ENCODE measurements at places on chromosomes 1 and 21. TPM values are rescaled to one million over a fixed set of nuclear protein-coding genes. Genes with fewer than 3 reads are reported as not detected.

DNA sequence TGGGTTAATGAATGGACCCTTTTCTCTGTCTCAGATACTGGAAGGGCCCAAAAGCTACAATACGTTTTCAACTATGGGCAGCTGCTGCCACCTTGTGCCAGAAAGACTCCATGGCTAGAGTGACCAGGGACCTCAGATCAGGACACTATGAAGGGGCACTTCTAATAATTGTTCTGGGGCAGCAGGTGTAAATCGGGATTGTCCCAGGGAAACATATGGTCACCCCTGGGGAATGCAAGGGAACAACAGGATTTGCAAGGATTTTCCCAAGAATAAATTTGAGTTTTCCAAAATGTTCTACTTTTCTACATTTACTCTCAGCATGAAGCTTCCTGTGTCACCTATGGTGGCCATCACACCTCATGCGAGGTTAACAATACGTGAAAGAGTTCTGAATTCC is 12.0 kb upstream of the FCAMR start:
- no peak overlapping the region for H3K27ac ChIP-seq
- H3K4me1 ChIP-seq: no peaks in the 10 kb centered on the region
- no peak overlapping the region for H3K4me3 ChIP-seq
- no peaks in the 10 kb centered on the region for H3K27me3 ChIP-seq
- no peak for DNase-seq
- H3K36me3 ChIP-seq: no peaks in the 10 kb centered on the region

GRCh38 chr21:30831194-30831765 is 1.7 kb upstream of the KRTAP7-1 start:
- DNase-seq: no peak
- H3K4me3 ChIP-seq: no peak overlapping the region
- no peak overlapping the region for H3K27ac ChIP-seq
- H3K27me3 ChIP-seq: no peaks in the 10 kb centered on the region
- no peaks in the 10 kb centered on the region for H3K4me1 ChIP-seq

The CALML6 gene
- total RNA-seq: not detected

- H3K4me3 ChIP-seq: peak overlapping the region; percentile 9
- H3K27ac ChIP-seq: peak overlapping the region; percentile 97
- H3K27me3 ChIP-seq: no peaks in the 10 kb centered on the region
- peaks cover 5% of the 10 kb centered on the region for H3K36me3 ChIP-seq
- H3K4me1 ChIP-seq: peaks cover 66% of the 10 kb centered on the region
- no peak for DNase-seq
These were observed 4.1 kb downstream of the ZNF362 start for GRCh38 chr1:33260439-33260838.

GRCh38 chr1:59455206-59455605 is 158.3 kb downstream of the FGGY start:
- no peak for DNase-seq
- H3K4me3 ChIP-seq: no peak overlapping the region
- H3K36me3 ChIP-seq: no peaks in the 10 kb centered on the region
- H3K27me3 ChIP-seq: no peaks in the 10 kb centered on the region
- no peaks in the 10 kb centered on the region for H3K4me1 ChIP-seq

DNA sequence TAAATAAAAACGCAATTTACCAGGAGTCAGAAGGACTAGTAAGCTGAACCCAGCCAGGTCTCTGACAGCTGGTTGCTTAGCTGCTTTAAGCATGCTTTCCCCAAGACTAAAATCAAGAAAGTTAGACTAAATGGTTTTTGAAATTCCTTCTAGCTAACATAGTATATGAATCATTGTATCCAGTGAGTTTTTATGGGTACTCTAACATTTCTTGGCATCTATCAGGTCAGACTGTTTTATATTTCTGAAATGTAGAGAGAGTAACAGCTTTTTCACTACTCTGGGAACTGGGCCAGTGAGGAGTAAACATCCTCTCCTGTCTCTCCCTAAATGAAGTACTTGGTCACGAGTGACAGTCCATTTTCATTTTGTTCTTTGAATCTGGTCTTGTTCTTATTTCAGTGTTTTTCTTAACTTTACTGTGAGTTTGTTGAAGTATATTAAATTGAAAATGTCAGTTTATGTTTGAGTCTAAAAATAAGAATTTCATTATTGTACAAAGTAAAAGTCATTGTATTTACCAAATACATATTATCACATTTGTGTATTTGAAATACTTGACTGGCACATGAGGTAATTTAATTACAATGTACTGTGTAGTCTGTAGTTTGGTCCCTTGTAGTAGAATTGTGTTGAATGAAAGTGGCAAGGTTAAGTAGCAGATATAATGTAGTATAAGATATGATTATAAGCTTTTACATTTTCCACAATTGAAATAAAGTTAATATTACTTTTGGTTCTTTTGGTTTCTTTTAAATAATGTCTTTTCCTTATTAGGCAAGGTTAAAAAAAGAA is 47.6 kb downstream of the PKN2 start:
- peak overlapping the region; percentile 11 for H3K27ac ChIP-seq
- no peaks in the 10 kb centered on the region for H3K27me3 ChIP-seq
- peak overlapping the region; percentile 12 for H3K4me3 ChIP-seq
- H3K36me3 ChIP-seq: no peaks in the 10 kb centered on the region
- peaks cover 19% of the 10 kb centered on the region for H3K4me1 ChIP-seq

- no peak for DNase-seq
- no peaks in the 10 kb centered on the region for H3K27me3 ChIP-seq
- no peak overlapping the region for H3K27ac ChIP-seq
- H3K4me3 ChIP-seq: no peak overlapping the region
- no peaks in the 10 kb centered on the region for H3K4me1 ChIP-seq
These were observed 50.3 kb upstream of the CNIH3 start for GRCh38 chr1:224565611-224566406.

The GBP4 gene
- total RNA-seq: 6.6 TPM

DNA sequence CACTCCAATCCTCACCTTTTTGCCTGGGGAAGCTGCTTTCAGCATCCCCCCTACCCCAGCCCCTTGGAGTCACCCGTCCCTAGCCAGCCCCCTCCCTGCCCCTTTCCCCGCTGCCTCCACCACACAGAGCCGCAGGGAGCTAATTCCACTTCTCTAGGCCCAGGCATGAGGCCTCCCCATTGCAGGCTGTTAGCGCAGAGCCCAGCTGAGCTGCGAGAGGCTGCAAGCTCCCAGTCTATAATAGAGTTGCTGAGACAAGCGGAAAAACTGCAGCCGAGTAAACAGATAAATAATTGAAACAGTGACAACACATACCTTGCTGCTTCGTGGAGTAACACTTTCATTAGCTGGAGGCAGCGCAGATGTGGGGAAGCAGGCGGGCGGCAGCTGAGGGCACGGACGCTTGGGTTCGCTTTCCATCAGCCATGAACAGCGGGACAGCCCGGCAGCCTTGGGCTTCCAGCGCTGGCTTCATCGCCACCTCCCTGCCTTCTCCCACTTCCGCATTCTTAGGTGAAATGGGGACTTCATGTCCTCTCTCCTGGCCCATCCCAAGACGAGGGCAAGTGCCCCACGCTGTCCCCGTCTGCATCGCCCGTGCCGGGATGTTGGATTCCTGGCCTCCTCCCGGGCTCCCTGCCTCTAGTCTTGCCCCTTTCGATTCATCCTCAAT is 183.3 kb downstream of the IGSF21 start:
- no peaks in the 10 kb centered on the region for H3K4me1 ChIP-seq
- H3K27ac ChIP-seq: no peak overlapping the region
- no peaks in the 10 kb centered on the region for H3K36me3 ChIP-seq
- H3K4me3 ChIP-seq: no peak overlapping the region
- DNase-seq: no peak

- H3K27ac ChIP-seq: peak overlapping the region; percentile 99
- no peak for DNase-seq
- H3K27me3 ChIP-seq: no peaks in the 10 kb centered on the region
- H3K4me3 ChIP-seq: no peak overlapping the region
- H3K36me3 ChIP-seq: no peaks in the 10 kb centered on the region
- peaks cover 46% of the 10 kb centered on the region for H3K4me1 ChIP-seq
These were observed 150.7 kb downstream of the TOMM20 start for GRCh38 chr1:234977875-234978396.

GRCh38 chr1:113136476-113136875 is 63.5 kb downstream of the LRIG2 start:
- H3K27ac ChIP-seq: no peak overlapping the region
- no peaks in the 10 kb centered on the region for H3K36me3 ChIP-seq

All from ascending aorta (tissue), 2 donors.